ENCODE measurements at places on chromosomes 1 and 21.

- ATAC-seq, result no peak
Measured at GRCh38 chr1:201357636-201358348, 19.7 kb downstream of the TNNT2 start.

GRCh38 chr1:64453688-64454087, 16.2 kb upstream of the CACHD1 start:
- ATAC-seq, result no peak

DNA sequence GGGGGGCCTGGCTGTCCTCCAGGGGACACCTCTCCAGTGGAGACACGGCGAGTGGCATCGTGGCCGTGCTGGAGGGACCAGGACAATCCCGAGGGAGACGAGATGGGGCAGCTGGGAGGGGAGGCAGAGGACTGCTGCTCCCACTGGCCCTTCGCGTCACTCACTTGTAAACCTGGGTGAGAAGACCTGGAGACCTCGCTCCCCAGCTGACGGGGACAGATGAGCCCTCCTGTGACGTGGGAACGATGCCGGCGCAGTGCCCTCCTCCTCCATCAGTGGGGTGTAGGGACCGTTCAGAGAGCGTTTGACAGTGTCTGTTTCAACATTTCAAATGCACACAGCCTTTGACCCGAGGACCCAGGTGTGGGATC, 4.6 kb downstream of the SPATC1L start:
- ATAC-seq, result no peak

DNA sequence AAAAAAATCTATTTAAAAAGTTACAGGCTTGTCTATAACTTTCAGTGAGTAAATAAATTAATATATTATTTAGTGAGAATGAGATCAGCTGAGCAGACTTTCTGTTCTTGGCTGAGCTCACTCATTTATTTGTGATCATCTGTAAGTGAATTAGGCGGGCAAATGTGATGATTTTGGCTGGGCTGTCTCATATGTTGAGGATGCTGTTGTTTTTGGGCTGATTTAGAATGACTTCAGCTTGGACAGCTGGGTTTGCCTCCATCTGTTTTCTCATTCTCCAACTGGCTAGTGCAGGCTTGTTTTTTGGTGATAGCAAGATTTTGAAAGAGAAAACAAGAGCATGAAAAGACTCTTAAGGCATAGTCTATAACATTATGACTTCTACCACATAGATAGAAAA, 475.8 kb upstream of the OLFM3 start:
- no peak for ATAC-seq

DNA sequence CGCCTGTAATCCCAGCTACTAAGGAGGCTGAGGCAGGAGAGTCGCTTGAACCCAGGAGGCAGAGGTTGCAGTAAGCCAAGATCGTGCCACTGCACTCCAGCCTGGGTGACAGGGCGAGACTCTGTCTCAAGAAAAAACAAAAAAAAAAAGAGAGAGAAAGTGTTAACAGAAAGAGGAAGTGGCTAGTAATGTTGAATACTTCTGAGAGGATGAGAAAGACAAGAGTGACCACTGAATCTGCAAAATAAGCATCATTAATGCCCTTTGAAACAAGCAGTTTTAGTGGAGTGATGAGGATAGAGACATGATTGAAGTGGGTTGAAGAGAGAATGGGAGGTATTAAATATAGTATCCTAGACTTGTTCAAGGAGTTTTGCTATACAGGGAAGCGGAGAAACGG, 11.7 kb downstream of the MPZ start:
- ATAC-seq, result peak; percentile 81
